ENCODE measurements at places on chromosomes 12 and 14.

DNA sequence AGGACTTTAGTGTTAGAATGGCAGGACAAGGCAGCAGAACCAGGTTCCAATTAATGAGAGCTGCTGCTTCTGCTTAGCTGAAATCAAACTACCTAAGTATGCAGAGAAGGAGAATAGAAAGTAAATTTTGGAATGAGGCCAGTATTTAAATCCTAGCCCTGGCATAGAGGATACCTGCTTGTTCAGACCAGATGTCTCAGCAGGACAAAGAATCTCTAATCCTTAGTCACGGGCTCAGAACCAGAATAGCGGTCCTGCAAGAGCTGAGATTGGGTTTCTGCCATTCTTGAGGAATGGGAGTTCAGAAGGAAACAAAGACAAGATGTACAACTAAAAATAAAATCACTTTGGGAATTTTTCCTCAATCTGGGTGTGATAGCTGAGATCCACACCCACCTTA, 550.8 kb upstream of the TMEM132C start:
- DNase-seq = no peak

GRCh38 chr12:54853933-54854538, at the start of gene MUCL1:
MUCL1 (plus strand) TSS chr12:54854516; CDS start chr12:54854583, 67 bp downstream.
- peak; percentile 58 for DNase-seq

DNA sequence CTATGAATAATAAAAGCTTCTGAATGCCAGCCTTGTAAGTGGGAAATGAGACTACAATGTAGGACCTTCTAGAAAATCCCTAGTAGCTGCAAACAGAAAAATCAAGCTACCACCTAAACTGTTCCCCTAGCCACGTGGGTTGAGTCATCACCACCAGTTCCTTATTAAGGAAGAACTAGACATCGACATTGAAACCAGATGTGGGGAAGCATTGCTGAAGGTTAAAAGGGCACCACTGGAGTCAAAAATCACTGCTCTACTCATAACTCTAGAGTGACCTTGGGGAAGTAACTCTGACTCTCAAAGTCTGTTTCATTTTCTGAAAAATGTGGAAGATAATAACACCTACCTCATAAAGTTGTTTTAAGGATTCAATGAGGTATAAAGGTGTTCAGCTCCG, 9.4 kb upstream of the CNIH1 start:
- no peak for DNase-seq

- DNase-seq = no peak
Observed at GRCh38 chr12:29201296-29201695, 52.2 kb downstream of the FAR2 start.

DNA sequence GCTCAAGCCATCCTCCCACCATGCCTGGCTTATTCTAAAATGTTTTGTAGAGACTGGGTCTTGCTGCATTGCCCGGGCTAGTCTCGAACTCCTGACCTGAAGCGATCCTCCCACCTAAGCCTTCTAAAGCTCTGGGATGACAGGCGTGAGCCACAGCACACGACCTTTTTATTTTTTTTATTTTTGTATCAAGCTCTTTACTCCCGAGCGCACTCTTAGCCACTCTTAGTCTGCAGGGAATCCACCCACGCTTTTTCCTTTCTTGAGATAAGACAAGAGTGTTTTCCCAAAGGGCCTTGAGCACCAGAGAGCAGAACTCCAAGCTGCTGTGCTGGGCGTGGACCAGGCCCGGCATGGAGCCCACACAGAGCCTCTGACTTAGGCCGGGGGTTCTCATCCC, 23.4 kb downstream of the MAP1LC3B2 start:
- no peak for DNase-seq

DNA sequence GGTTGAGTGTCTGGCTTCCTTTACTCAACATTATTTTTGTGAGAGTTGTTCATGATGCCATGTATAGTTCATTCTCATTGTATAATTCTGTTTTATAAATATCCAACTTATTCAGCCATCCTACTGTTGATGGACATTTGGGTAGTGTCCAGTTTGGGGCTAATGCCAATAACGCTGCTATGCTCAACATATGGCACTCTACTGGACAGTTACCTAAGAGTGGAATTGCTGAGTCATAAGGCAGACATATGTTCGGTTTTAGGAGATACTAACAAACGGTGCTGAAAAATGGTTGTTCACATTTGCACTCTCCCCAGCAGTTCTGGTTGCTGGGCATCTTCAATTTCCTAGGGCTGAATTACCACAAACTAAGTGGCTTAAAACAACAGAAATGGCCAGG, 28.7 kb upstream of the P2RX4 start:
- no peak for DNase-seq

Measured in NCI-H1436 (cell line).